ENCODE measurements at places on chromosomes 4 and X.

- DNase-seq, result no peak
Measured at GRCh38 chr4:170124406-170124805, 34.6 kb upstream of the AADAT start.

DNA sequence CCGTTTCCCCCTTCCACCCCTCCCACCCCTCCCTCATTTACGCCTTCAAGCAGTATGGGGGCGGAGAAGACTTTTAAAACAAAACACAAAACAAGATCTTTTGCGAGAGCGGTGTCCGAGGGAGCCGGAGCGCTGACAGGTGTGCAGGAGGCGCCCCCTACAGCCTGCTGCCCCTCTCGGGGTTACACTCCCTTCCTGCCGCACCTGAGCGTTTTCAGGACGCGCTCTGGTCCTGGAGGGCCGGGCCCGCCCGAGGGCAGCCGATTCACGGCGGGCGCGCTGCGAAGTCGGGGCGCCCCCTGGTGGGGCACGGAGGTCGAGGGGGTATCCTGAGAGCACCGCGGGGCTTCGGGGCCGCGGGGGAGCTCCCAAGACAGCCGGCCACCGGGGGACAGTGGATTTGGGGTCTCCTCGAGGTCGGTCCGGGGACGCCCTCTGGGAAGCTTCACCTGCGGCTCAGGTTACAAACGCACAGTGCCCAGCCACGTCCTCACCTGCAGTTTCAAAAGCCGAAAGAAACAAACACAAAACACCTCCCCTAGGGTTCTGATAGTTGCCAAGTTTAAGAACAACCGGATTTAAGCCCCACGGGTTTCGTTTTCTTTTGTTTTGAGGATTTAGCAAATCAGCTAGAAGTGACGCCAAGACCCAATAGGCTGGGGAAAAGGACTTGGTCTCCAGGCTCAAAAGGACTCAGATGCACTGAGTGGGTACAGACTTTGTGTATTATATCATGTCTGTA lies 8.0 kb upstream of the NEUROG2 start:
- DNase-seq, result no peak

DNA sequence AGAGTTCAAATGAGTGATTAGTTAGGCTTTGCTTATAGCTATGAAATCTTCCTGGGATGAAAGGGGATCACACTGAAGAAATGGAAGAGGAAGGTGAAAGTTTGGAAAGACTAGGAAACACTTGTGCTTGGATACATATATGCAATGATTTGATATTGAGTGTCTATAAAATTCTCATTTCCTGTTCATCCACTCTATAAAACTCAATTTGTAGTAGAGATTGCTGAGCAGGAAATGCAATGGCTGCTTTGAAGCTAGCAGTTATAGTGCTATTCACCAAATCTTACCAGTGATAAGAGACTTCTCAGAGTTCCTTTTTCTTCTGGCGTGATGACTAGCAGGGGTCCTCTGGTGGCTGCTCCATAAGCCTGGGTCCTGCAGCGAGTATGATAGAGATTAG lies 128.1 kb upstream of the HPF1 start:
- DNase-seq, result no peak

GRCh38 chr4:57103051-57103450 lies 7.1 kb downstream of the IGFBP7 start:
- DNase-seq, result no peak

DNA sequence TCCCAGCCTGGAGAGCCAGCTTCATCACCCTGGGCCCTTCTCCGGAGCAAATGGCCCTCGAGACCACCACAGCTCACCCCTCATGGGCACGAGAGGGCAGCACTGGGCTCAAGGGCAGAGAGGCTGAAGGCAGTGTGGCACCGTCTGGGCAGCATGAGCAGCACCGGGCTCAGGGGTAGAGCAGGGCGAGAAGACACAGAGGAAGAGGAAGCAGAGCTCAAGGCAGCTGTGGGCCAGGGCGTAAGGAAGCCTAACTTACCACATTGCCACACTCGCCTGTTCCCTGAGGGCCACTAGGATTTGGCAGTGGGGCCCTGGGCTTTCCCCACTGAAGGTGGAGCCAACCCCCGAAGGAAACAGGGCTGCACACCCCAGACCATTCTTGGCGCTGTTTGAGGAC lies 15.5 kb downstream of the ZNF185 start:
- DNase-seq, result no peak

- DNase-seq, result peak; percentile 93
Measured at GRCh38 chr4:86032476-86033022, 327.3 kb downstream of the MAPK10 start.

GRCh38 chrX:124348182-124348581 lies 1.8 kb downstream of the SH2D1A start:
- DNase-seq, result no peak

GRCh38 chrX:110089656-110090403 lies 86.9 kb downstream of the TMEM164 start:
- no peak for DNase-seq

GRCh38 chr4:157929486-157929885 lies 243.3 kb downstream of the GASK1B start:
- no peak for DNase-seq

- DNase-seq, result no peak
Measured at GRCh38 chrX:46698691-46699090, 60.2 kb downstream of the SLC9A7 start.

DNA sequence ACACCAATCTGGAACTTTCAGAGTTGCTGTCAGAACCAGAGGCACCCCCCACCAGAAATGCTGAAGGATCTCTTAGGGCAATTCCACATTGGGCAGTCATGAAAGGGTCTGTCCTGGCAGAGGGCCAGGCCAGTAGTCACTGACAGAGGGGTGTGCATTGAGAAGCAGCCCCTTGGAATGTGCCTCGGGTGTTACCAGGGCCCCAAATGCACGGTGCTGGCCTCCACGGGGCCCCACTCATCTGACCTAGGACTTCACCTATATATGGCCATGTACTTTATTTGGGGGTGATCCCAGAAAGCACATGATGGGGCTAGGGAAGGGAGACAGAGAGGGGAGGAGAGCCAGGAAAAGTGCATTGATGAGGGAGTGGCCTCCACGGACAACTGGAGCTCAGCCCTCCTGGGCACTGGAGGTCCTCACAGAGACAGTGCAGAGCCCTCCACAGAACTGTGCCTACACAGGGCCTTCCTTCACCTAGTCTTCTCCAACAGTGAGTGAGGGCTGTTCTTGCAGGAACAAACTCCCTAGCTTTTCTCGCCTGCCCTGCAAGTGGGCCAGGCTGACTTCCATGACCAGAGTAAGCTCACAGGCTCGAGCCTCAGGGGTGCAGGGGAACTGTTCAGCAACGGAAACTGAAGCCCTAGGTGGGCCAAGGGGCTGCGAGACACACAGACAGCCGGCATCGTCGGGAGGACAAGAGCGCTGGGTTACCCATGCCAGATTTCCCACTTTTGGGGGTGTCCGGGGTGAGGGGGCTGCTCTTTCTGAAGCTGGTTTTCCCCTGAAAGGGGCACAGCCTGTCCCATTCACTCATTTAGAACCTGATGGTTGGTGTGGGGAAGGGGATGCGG lies 136.2 kb downstream of the HMX1 start:
- DNase-seq, result no peak

- DNase-seq, result no peak
Measured at GRCh38 chrX:9087271-9088040, 53.5 kb upstream of the FAM9B start.

DNA sequence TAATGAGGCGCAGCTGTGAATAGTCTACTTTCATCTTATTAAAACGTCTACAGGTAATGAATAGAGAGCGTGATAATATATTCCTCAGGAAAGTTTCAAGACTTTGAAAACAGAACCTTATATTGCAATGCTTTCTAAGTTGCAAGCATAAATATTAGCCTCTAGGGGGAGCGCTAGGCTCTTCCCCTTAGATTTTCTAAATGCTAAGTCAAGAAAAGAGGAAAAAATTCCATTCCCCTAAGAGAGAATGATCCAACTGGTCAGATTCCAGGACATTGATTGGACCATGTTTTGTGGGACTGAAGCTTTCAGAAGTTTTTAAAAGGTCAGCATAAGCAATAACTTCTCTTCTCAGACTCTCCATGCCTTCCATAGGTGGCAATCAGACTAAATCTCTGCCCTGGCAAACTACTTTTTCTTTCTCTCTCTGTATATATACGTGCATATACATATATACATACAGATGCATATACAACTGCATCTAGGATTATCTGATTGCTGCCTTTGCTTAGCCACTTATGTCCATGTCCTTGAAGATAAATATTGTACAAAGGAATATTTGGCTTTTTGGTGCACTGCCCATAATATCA lies 492.9 kb downstream of the INPP4B start:
- DNase-seq, result peak; percentile 59

- DNase-seq, result no peak
Measured at GRCh38 chrX:307261-308111, 11.1 kb downstream of the GTPBP6 start.

DNA sequence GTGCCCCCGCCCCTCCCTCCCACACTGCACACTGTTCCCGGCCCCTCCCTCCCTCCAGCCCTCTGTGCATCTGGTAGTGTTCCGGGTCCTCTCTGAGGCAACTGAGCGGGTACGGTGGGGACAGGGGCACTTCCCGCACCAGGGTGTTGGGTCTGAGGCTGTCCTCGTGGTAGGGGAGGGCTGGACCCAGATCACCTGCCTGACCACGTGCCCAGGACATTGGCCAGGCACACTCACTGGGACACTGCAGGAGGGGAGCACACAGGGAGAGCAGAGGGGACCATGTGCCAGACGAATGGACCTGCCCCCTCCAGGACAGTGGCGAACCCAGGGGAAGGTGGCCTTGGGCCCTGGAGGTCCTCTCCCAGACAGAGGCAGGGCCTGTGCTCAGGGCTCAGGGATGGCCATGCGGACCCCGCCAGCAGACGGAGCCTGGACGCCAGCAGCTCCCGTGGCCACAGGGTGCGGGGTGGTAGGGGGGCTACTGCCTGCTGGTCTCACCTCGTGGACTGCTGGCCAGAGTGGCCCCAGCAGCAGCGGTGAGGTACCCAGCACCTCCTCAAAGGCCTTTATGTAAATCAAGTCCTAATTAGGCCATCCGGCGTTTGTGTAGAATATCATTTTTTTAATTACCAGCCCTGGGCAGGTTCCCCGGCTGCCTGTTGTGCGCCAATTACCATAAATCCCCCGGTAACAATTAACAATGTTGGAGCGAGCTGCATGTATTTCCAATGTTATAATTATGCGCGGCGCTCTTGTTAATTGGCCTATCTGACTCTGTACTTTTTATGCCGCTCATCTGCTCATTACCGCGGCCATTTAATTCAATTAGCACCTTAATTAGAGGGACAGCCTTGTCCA lies 106.9 kb downstream of the FAM53A start:
- no peak for DNase-seq

DNA sequence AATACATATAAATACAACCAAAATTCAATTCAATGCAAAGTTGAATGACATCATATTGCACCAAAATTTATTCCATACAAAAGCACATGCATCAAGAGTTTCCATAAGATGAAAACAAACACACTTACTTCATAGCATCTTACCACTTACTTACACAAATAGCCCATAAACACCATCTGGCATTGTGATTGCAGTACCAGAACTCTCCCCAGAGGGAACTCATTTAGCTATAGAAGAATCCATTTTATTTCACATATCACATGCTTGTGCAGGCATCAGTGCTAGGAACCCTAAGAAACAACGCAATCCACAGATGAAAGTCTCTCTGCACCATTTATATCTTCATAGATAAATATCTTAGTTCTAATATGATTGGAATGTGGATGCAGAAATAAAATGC lies 77.9 kb downstream of the SLC7A11 start:
- no peak for DNase-seq

DNA sequence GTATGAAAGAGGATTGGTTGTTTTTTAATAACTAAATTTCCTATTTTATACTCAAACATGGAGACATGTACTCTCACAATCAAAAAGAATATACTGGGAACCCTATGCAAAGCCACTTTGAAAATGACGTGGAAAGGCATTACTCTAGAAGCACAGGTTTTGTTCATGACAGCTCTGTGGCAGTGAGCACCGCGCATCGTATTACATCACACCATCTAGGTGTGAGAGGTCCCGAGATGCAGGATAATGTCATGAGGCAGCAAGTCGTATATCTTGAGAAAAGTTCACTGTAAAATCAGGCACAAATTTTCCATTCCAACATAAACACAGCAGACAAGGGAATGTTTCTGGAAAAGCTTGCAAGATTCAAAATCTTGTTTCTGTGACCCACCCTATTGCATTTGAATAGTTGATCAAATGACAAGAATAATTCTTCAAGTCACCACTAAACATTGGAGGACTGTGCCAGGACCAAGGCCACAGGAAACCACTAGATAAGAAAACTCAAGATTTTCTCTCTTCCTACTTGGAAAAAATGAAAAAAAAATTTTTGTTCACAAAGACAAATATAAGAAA lies 127.6 kb downstream of the LDB2 start:
- no peak for DNase-seq

DNA sequence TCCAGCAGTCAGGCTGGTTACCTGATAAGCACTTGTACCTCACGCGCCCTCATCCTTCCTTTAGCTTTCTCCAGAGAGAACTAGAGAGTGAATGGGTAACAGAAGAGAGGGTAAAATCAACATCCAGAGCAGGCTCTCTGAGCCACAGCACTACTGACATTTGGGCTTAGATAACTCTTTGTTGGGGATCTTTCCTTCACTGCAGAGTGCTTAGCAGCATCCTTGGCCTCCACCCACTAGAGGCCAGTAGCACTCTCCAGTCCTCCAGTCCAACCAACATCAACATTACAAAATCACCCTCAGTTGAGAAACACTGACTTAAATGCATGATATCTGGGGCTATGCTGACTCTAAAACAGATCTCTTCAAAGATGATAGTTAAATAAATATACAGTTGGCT lies 220.7 kb downstream of the TACR3 start:
- no peak for DNase-seq

DNA sequence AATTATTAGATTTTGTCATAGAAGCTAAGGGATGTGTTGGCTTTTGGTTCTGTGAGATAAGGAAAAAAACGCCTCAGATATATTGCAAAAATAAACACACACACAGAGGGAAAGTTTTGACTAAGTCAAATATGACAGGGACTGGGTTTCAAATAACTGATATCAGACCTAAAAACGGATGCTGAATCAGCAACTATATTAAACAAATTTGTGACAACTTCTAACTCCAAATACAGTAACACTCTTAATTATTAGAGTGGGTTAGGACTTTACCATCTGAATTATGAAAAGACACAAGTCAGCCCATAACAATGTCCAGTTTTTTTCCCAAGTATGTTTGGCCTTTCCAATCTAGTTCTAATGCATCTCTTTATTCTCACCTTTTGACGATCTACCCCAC lies 2693.1 kb downstream of the ARAP2 start:
- DNase-seq, result no peak

DNA sequence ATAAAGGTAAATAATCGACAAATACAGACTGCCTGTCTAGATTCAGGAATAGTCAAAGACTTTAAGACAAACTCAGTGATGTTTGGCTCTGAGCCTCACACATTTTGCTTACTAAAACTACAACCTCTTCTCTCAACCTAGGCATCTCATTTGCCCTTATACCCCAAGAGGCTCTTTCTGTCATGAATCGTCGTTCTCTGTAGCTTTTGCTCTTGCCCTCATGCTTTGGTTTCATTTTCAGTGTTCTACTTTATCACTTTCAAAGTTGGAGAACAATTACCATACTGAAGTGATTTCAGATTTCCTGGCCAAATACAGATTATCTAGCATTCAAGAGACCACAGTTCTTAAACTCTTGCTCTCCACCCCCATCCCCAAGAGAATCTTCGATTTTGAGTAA lies 114.1 kb upstream of the RAP2C start:
- DNase-seq, result no peak
